T1000 (cell line): ENCODE measurements at places on chromosomes 4 and X.

DNA sequence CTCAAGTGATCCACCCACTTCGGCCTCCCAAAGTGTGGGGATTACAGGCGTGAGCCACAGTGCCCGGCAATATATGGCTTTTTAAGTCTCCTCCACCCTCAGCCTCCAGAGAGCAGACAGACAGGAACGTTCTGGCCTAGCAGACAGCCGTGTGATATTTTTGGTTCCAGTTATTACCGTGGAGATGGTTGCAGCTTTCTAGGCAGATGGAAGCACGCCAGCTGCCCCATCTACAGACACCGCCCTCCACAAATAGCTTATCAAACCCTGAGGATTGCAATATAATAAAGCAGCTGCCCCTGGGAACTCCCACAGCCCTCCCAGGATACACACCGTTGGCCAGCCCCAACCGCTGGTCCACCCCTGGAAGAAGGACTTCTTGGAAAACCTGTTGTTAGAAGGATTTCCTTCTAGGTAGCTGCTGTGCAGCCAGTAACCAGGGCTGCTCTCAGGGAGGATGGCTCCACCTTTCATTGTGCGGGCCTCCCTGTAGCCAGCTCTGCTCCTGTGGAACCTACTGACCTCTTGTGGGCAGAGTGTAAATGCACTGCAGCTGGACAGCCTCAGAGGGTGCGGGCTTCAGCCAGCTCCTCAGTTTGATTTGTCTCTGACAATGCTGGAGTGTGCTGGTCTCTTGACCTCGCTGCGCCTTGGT lies 44.0 kb downstream of the SLC25A5 start:
- peak; percentile 7 for DNase-seq

DNA sequence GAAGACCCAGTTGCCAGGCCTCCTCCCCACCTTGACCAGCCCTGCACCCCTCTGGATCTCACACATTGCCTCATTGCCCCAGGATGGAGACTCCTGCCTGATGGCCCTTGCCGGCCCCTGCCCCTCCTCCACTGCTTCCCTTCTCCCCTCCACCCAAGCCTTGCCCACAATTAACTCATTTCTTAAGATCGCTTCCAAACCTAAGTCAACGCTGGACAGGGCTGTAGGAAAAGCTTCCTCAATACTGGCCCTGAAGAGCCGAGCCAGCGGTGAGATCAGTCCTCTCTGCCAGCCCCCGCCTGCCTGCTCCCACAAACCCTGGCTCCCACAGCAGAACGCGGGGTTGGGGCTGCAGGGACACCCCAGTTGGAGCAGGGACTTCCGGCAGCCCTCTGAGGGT lies 7.5 kb upstream of the HAUS7 start:
- no peak for DNase-seq

GRCh38 chr4:101155368-101155767 lies 192.0 kb downstream of the PPP3CA start:
- no peak for DNase-seq

GRCh38 chr4:172390331-172390730 lies 577.1 kb downstream of the GALNTL6 start:
- no peak for DNase-seq

GRCh38 chr4:121758925-121759568 lies 5.9 kb downstream of the SMIM43 start:
- no peak for DNase-seq

DNA sequence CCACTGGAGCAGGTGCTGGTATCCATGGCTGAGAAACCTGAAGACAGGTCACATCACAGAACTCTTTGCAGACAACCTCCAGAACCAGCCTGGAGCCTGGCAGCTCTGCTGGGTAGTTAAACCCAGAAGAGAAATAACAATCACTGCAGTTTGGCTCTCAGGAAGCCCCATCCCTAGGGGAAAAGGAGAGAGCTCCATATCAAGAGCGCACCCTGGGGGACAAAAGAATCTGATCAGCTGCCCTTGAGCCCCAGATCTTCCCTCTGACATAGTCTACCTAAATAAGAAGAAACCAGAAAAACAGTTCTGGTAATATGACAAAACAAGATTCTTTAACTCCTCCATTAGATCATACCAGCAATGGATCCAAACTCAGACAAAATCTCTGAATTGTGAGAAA lies 823.2 kb upstream of the FRG1 start:
- DNase-seq: no peak

- no peak for DNase-seq
Measured at GRCh38 chr4:25969374-25970155, 55.5 kb downstream of the SMIM20 start.
